Neuronal stem cell (in vitro differentiated cells): ENCODE measurements at places on chromosomes 2 and 18.

DNA sequence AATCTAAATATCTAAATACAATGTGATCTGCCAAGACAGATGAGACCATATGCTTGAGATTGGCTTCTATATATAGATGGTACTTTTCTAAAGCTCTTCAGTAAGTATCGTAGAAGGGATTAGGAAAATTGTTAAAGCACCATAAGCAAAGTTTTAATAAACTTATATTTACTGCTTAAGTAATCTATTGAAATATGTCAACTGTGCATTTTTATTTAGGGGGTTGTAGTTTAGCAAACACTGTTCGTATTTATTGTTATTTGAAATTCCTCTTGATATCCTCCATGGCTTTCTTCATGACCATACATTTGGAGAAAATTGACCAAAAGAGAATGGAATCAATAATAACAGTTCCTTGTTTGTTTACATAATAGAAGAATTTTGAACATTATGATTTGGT is 102.7 kb downstream of the MIB1 start:
- no peak for DNase-seq

- DNase-seq: no peak
Observed at GRCh38 chr18:52433797-52434196, 93.8 kb downstream of the DCC start.

DNA sequence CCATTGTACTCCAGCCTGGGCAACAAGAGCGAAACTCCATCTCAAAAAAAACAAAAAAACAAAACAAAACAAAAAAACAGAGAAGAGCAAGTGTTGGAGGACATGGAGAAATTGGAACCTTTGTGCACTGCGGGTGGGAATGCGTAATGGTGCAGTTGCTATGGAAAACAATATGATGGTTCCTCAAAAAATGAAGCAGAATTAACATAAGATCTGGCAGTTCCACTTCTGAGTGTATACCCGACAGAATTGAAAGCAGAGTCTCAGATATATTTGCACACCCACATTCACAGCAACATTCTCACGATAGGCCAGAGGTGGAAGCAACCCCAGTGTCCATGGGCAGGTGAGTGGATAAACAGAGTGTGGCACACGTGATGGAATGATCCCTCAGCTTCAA is 11.0 kb upstream of the RALB start:
- no peak for DNase-seq

- DNase-seq: no peak
Observed at GRCh38 chr2:170680172-170680941, 34.8 kb upstream of the SP5 start.

- no peak for DNase-seq
Observed at GRCh38 chr2:218331745-218332144, 24.9 kb upstream of the CATIP start.

- DNase-seq: no peak
Observed at GRCh38 chr18:4264347-4264791, 190.7 kb downstream of the DLGAP1 start.

DNA sequence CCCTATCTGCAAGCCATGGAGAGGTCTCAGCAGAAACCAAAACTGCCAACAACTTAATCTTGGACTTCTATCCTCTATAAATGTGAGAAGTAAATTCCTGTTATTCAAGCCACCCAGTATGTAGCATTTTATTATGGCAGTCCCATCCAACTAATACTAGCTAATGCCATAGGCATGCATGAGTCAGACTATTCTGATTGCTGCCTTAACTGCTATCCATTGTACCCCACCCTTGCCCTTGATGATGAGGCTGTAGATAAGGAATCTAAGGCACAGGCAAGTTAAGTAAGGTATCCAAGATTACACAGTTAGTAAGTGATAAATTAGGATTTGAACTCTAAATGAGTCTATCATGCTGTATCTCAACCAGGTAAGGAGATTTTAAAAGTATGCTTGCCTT is 223.0 kb downstream of the UBE2E3 start:
- no peak for DNase-seq

GRCh38 chr2:102094917-102095316 is 47.6 kb upstream of the IL1R1 start:
- no peak for DNase-seq
